ENCODE measurements at places on chromosomes 16 and 17.

DNA sequence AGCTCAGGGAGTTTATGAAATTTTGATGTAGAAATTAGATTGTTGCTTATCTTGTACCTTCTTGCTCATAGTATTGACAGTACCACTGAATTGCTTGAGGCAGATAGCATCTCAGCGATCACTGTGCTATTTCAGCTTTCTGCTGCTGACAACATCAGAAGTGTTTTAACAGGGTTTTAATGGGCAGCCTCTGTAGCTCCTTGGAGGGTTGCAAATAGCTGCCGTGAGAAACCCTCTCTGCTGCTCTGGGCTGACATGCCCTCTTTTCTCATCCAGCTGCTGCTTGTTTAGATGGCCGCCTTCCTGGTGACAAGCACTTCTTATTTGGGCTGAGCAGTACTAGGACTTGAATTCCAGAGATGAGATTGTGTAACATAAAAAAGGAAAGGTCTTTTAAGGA, 180.2 kb upstream of the TBX2 start:
- DNase-seq, result no peak

GRCh38 chr16:8928467-8928957, 35.2 kb downstream of the USP7 start:
- peak; percentile 62 for DNase-seq

DNA sequence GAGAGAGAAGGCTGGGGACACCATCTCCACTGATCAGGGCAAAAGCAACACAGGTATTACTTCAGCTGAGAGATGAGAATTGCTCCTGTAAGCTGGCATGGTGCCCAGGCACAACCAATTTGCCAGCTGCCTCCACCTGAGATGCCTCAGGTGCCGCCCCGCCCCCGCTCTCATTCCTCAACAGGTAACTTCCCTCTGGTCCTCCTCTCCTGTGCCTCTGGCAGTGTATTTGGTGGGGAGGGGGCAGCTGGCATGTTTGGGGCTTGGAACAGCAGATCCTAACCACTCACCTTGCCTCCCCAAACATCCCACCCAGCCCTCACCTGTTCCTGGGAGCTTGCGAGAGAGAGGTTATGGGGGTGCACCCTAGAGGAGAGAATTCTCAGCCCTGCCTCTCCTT, 2.9 kb upstream of the SRCIN1 start:
- no peak for DNase-seq

DNA sequence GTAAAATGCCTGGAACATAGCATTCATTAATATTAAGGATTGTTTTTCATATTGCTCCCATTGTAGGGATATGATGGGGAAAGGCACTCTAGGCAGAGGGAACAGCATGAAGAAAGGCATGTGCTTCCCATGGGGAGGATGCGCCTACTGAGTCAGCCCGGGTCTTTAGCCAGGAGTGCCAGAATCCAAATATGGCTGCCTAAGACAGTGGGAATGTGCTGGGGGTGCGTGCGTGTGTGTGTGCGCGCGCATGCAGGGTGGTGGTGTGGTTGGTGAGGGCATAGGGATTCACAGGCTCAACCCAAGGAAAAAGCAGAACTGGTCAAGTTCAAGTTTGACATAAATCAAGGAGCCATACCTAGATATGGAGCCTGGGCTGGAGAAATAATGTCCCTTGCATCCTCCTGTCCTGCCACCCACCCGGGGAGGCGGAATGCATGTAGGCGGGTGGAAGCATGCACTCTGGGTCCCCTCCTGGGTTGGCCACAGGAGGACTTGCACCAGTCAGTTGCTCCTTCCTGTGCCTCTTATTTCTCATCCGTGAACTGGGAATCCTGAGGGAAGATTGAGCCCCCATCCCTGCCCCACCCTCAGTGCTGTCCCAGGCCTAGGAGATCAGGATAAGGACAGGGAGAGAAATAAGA, 18.6 kb upstream of the NDRG4 start:
- DNase-seq, result no peak

DNA sequence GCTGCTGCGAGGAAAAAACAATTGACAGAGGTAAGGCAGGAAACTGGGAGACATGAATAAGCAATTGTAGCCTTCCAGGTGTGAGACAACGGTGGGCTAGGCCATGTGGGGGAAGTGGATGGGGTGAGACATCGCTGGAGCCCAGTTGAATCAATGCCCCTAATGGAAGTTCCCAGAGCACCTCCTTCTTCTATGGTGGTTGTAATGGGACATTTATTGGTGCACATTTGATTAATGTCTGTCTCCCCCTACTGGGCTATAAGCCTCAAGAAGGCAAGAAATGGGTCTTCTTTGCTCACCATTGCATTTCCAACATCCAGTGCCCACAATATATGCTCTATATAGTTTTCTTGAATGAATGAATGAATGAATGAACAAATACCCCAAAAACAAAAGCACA, 22.7 kb upstream of the CD300E start:
- DNase-seq, result no peak

- no peak for DNase-seq
These were observed 117.5 kb downstream of the ZFHX3 start for GRCh38 chr16:72930396-72930795.

- DNase-seq, result no peak
These were observed 57.5 kb downstream of the DNAH2 start for GRCh38 chr17:7775051-7775450.

GRCh38 chr17:51016099-51016498, 104.6 kb downstream of the SPAG9 start:
- DNase-seq, result no peak

- no peak for DNase-seq
These were observed 19.5 kb downstream of the PMM2 start for GRCh38 chr16:8816967-8817655.

GRCh38 chr17:51298508-51299371, 38.4 kb downstream of the UTP18 start:
- DNase-seq, result no peak

DNA sequence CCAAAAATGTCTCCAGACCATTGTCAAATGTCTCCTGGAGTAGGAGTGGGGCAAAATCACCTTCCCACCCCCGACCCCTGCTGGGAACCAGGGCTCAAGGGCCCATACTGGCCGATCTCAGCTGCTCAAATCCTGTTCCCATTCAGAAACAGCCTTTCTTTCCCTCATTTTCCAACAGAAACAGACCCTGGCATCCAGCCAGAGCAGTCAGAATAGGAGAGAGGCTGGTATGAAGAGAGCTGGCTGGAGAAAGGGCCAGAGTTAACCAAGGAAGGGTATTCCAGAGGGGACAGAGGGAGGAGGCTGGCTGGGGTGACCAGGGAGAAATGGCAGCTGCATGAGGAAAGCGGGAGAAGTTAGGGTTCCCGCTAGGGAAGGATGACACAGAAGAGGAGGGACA, 199.1 kb downstream of the XYLT1 start:
- no peak for DNase-seq

DNA sequence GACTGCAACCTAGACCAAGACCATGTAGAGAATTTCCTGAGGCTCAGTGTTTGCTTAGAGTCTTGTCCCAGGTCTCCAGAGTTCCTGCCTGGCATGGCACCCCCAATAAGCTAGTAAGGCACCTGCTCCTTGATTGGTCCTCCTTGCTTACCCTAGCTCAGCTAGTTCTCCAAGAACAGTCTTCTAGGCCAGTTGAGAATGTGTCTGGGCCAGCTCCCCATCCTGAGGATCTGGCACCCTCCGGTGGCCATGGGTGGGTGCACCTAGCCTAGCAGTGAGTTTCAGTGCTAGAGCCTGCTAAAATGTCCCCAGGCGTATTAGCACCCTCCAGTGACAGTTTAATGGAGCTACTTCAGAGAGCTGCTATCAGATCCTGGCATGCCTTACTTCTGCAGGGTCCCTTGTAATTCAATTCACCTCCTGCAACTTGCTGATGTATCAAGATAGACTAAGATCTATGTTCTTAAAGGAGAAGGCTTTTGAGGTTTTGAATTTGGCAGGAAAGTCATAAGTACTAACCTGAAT, 44.4 kb upstream of the MED13 start:
- DNase-seq, result peak; percentile 56

- no peak for DNase-seq
These were observed 2.8 kb upstream of the APPBP2 start for GRCh38 chr17:60528828-60529227.

DNA sequence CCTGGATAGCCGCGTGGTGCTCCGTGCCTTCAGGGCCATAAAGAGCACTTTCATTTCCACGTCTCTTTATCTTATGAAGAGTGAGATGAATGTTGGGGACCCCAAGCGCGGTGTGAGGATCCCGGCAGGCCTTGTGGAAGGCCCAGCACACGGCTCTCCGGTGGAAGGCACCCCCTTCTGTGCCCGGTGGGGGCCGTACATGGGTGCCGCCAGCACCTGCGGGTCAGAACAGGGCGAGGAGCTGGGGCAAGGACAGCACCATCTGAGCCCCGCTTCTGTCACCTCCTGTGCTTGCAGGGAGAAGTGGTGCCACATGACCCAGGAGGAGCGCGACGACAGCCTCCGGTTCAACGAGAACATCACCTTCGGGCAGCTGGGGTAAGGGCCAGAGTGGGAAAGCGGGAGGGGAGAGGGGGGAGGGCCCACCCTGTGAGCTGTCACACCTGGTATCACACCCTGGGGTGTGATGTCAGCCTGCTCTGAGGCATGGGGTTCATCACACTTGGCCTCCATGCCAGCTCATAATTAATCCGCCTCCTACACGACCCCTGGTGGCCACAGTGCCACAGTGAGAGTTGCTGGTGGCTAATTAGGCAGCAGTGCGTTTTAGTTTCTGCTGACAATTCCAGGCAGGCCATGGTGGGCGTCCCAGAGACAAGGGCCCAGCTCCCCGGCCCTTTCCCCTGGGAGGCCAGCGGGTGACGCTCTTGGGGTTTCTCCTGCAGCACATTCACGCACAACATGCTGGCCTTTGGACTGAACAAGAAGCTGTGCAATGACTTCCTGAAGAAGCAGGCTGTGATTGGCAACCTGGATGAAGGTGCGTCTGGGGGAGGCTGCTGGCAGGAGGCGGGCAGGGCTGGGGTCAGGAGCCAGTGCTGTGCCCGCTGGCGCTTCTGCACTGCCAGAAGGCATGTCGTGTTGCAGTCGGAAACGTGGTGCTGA, 25.7 kb downstream of the CIBAR2 start:
- DNase-seq, result peak; percentile 70

DNA sequence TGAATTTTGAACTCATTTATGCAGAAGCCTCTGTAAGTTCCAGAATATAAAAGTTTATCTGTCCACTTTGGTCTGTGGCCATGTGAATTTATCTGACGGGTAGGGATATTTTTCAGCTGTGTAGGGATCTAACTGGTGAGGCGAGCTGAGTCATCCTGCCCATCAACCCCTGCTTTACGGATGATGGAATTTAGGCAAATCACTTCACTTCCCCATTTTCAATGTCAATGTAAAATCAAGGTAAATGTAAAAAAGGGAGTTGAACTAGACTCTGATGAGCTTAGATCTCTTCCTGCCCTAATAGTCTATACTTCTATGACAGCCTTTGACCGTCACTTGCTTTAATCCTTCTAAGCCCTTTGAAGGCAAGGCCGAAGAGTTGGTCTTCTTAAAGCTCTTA, 2.6 kb downstream of the SLC16A6 start:
- DNase-seq, result no peak

Measured in stimulated activated CD4-positive, alpha-beta T cell treated with anti-CD3 and anti-CD28 coated beads, Interleukin-12 subunit alpha, Interleukin-12 subunit beta, amount 100 ng/mL, for 48 hours (primary cell).